ENCODE measurements at places on chromosomes 3 and 15.

DNA sequence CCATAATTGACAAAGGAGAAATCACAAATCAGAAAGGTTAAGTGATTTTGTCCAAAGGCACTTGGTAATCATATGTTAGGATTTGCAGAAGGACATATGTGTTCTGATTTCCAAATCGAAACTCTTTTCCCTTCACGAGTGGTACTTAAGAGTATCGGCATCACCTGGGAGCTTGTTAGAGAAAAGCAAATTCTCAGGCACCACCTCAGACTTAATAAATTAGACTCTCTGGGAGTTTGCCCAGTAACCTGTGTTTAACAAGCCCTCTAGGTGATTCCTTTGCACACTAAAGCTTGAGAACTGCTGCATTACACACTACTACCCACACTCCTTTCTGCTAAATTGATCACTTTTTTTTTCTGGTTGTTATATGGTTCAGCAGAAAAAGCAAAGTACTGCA lies 116.2 kb downstream of the SERPINI1 start:
- DNase-seq = no peak

DNA sequence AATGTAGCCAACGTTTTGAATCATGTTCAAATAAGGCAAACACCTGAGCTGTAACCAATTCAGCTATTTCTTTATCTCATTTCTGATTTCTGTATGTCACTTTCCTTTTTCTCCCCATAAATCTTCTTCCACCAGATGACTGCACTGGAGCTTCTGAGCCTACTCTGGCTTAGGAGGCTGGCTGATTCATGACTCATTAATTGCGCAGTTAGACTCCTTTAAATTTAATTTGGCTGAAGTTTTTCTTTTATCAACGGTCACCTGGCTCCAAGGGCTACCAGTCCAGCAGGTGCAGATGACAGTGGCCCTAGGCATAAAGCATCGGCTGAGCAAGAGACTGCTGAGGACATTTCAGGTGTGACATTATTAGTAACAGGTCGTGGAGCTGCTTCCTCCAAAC lies 39.6 kb upstream of the ITGA11 start:
- DNase-seq = no peak

- no peak for DNase-seq
Observed at GRCh38 chr3:195692781-195693427, 27.9 kb upstream of the MUC20 start.

DNA sequence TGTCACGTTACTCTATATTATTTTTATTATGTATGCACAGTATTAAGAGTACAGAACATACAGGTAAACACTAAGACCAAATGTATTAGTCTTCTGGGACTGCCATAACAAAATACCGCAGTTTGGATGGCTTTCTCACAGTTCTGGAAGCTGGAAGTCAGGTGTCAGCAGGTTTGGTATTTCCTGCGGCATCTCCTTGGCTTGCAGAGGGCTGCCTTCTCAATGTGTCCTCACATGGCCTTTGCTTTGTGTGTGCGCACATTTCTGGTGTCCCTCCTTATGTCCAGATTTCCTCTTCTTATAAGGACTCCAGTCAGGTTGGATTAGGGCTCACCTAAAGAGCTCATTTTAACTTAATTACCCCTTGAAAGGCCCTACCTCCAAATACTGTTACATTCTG lies 53.8 kb upstream of the CPOX start:
- no peak for DNase-seq

DNA sequence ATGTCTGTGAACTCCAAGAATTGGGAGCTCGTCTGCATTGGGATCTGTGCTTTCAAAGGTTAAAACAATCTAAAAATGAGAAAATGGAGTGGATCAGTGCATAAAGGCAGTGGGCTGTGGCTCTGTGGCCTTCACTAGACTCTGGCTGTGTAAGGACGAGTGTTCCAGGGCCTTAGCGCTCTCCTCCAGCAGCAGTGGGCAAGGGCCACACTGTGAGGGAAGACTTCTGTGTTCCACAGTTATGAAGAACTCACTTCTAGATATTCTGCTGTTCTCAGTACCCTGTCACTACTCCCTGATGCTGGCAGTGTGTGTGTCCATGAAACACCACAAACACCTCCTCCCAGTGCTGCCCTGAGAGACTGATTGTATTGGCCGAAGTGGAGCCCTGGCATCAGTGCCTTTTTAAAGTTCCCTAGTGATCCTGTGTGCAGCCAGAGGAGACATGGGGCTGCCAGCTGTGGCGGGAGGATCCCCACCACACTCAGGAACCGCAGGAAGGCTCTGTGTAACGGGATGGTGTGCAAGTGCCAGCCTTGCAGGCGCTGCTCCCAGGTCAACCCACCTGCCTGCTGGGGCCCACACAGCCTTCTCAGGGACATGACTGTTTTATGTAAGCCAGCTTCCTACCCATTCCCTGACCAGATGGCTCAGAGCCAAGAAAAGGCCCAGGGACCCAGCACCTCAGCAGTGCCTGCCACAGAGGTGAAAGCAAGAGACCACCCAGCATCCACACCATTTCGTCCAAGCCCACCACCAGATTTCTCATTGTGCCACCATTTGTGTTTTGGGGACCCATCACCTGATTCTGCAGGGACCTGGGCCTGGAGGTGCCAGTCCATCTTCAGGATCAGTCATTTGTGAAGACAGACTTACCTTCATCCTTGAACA lies 40.4 kb downstream of the ABTB1 start:
- no peak for DNase-seq

Measured in right kidney (tissue), 9 donors.